ENCODE measurements at places on chromosomes 2 and 18. TPM values are rescaled to one million over a fixed set of nuclear protein-coding genes. Genes with fewer than 3 reads are reported as not detected.

DNA sequence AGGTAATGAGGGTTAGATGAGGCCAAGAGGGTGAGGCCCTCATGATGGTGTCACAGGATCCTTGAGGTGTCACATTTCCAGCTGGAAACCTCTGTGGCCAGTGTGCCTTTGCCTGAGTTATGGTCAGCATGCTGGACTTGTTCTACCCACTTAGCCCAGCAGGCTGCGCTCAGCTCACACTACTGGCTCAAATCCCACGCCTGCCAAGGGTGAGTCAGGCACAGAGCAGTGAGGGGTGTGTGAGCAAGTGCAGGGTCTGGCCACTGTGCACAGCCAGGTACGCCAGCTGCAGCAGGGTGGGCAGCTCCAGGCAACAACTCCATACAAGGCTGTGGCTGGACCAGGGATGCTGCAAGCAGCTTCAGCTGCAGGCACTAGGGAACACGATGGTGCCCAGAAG, 616.6 kb upstream of the FSHR start:
- DNase-seq, result no peak

GRCh38 chr2:164835302-164835701, 6.3 kb downstream of the COBLL1 start:
- DNase-seq, result no peak

- no peak for DNase-seq
Measured at GRCh38 chr2:76075126-76075525, 364.4 kb upstream of the GCFC2 start.

The TRIP12 gene
- total RNA-seq, result 151 TPM

The ABCA12 gene
- total RNA-seq, result 0.09 TPM
